CD4-positive, alpha-beta T cell treated with Interleukin-4 for 4 hours (primary cell): ENCODE measurements at places on chromosomes 3 and 15.

- DNase-seq: peak; percentile 70
Measured at GRCh38 chr15:74901612-74902063, 5.0 kb downstream of the FAM219B start.

- no peak for DNase-seq
Measured at GRCh38 chr3:182717216-182717615, 76.1 kb upstream of the ATP11B start.

DNA sequence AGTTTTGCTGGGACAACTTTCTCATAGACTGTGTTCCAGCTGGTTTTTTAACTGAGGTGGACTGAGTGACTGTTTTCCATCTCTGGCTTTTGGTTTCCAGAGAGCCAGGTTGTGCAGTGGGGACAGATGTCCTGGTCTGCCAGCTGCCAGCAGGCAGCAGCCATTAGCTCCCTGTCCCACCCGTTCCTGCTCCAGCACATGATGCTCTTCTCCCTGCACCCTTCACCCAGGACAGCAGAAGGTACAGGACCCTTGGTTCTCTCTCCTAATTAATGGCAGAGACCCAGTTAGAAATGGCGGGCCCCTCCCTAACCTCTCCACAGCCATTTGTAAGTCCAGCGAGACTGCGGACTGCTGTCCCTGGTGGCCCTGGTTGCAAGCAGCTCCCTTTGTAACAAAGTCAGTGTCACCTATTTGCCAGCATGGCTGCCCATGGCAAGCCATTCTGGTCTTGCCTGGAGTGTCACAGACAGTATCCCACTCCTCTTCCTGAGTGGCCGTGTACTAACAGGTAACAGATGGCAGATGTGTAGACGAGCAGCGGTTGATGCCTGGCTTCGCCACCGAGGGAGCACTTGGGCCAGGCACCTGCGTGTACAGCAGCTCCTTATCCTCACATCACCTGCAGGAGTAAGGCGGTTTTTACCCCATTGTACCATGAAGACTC lies 148.3 kb downstream of the DNAJB8 start:
- DNase-seq: no peak

GRCh38 chr15:63969652-63970421 lies 76.4 kb downstream of the DAPK2 start:
- no peak for DNase-seq

GRCh38 chr15:89647191-89647851 lies 7.9 kb downstream of the KIF7 start:
- DNase-seq: peak; percentile 35

DNA sequence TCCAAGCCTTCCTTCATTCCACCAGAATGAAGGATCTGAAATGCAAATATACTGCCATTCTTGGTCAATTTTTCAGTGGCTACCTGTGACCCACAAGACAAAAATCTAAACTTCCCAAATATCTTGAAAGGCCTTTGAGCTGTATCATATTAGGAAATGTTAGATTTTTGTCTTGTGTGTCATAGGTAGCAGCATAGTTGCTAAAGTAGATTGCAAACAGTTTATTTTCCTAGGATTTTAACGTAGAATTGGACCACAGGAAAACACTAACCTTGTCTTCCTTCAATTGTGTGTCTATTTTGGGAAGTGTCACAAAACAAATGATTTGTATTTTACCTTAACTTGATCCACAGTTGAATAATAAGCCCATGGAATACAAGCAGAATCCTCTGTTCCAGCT lies 42.4 kb downstream of the CP start:
- no peak for DNase-seq

DNA sequence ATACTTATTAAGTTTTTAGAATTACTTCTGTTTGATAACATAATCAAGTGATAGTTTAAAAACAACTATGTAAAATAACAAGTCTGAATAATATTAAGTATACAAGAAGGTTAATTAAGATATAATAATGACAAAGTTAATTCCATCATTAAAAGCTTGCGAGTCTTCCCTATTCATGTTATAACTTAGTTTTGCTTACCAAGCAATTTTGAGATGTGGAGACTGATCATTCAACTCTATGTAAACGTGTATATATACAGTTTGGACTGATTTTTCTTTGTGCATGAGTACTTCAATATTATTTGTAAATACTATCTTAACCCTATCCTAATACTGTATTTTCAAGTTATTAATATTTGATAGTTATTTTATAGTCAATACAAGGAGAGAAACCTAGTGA lies 870.9 kb downstream of the GBE1 start:
- no peak for DNase-seq

- DNase-seq: no peak
Measured at GRCh38 chr3:108006077-108006771, 84.6 kb downstream of the CD47 start.

- no peak for DNase-seq
Measured at GRCh38 chr15:94294556-94294955, 63.2 kb downstream of the MCTP2 start.
